Left hindlimb (tissue), 1 donor: ENCODE measurements at places on chromosomes 2 and 18.

DNA sequence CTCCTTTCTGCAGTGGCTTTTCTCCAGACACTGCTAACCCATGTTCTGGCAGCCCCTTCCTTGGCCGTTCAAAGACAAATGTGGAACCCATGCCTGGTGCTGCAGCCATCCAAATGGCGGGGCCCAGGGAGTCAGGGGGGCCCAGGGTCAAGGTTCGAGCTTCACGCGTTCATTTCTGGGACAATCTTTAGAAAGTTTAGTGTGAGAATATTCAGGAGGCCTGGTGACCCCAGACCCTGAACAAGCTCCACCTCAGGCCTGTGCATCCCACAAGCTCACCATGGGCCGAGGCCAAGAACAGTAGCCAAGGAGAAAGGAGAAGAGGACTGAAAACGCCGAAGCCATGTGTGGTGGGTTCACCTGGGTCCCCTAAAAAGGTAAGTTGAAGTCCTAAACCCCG, 54.4 kb downstream of the ANKMY1 start:
- DNase-seq, result no peak

DNA sequence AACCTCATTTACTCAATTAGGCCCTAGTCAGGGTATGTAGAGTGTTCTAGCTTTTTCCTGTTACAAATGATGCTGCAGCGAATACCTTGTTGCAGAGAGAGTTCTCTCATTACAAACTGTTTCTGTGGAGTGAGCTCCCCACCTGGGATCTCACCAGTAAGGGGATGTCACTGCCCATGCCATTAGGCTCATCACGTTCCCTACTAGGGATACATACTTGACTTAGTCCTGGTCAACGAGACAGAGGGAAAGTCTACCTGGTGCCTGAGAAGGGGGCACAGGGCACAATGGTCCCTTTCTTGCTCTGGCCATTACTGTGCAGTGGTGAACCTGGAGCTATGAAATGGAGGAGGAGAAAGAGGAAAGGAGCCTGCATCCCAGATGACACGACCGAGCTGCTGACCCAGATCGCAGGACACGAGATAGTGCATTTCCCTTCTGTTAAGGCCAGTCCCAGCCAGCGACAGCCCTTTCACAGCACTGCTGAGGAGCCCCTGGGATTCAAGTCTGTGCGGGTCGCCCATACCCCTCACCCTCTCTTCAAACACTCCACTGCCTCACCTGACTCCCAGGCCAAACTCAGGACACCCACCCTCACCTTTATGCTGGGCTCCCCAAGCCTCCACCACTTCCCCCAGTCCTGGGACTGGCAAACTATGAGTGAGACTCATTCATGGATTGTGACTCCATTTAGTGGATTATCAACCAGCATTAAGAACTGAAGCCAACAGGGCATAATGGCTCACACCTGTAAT, 16.0 kb downstream of the MALL start:
- no peak for DNase-seq

DNA sequence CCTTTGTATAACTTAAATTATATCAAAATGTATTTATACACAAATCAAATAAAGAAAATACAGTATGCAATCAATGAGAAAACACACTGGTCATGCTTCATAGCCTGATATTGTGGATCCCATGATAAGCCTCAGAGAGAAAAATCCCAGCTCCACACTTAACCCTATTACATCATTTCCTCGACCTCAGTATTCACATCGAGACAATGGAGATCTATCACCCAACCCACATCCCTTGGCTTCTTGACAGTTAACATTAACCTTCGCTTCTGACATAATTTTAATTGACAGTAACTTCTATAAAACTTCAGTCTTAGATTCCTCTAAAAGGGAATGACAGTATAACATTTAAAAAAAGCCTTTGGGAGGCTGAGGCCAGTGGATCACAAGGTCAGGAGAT, 11.6 kb downstream of the TMX3 start:
- no peak for DNase-seq

- no peak for DNase-seq
Measured at GRCh38 chr2:151976945-151977353, 121.9 kb downstream of the CACNB4 start.

GRCh38 chr2:215620528-215620927, 184.7 kb upstream of the FN1 start:
- no peak for DNase-seq

DNA sequence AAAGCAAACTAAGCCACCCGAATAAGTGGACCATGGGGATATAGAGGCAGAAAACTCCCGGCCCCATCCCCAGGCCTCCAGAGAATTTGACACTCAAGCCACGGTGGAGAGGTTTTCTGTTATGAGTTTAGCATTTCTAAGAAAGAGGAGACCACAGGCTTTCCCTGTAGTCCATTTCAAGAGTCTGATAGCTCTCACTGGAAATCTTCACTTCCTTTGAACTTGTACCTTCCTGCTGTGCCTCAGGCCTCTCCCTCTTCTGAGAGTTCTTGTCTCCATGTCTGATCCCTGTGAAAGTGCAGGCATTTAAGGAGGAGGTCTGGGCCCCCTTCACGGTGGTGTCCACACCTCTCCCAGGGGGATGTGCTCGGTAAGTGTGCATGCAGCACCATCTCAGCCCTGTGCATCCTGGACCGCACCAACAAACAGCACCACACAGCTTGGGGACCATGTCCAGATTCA, 113.7 kb downstream of the BCL2 start:
- DNase-seq, result no peak

GRCh38 chr2:172155752-172156151, 53.1 kb upstream of the DLX2 start:
- DNase-seq, result no peak

- DNase-seq, result no peak
Measured at GRCh38 chr2:191347881-191348280, 102.7 kb downstream of the MYO1B start.

- DNase-seq, result no peak
Measured at GRCh38 chr2:98205889-98206288, 118.9 kb downstream of the VWA3B start.

GRCh38 chr2:15773204-15773603, 167.1 kb upstream of the MYCN start:
- DNase-seq, result no peak
